ENCODE measurements at places on chromosomes 12 and 14.

- no peak for DNase-seq
Measured at GRCh38 chr14:49897965-49898364, 5.1 kb downstream of the ARF6 start.

- DNase-seq: no peak
Measured at GRCh38 chr14:86237733-86238132, 707.8 kb downstream of the FLRT2 start.

- DNase-seq: no peak
Measured at GRCh38 chr14:36848213-36848612, 186.6 kb downstream of the PAX9 start.

- DNase-seq: no peak
Measured at GRCh38 chr12:92341065-92341668, 195.5 kb upstream of the BTG1 start.

- DNase-seq: no peak
Measured at GRCh38 chr12:109121346-109121880, 5.0 kb downstream of the ACACB start.

DNA sequence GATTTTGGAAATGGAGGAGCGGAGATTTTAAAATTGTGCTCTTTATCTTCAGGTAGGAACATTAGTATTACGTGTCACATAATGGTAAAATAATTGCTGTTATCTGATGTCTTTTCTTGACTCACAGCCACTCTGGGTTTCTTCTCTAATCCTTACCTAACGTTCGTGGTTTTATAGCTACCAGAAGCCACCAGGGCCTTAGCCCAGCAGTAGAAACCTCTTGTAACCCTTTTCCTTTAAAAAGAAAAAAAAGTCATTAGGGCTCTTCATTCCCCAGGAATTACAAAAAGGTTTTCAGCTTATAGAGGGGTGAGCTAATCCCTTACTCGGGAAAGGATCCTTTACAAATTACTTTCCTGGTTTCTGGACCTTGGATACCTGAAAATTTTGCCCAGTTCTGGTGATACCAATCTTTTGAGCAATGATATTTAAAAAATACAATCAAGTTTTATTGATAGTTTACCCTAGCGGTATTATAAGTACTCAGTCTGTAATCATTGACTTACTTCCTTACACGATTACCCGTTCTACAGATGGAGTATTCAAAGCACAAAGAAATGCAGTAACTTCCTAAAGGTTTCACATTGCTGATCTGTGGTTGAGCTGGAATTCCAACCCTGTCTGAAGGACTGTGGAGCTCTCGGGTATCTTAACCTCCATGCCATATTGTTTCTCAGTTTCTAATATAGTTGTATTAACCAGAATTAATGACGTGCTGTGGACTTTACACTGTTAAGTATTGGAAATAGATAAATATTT, 1.6 kb downstream of the GABARAPL1 start:
- no peak for DNase-seq

GRCh38 chr12:127238107-127238506, 1028.9 kb upstream of the TMEM132C start:
- DNase-seq: no peak

GRCh38 chr12:80565271-80565670, 121.2 kb downstream of the PTPRQ start:
- DNase-seq: no peak

- DNase-seq: no peak
Measured at GRCh38 chr14:57299511-57299910, 30.7 kb downstream of the AP5M1 start.

DNA sequence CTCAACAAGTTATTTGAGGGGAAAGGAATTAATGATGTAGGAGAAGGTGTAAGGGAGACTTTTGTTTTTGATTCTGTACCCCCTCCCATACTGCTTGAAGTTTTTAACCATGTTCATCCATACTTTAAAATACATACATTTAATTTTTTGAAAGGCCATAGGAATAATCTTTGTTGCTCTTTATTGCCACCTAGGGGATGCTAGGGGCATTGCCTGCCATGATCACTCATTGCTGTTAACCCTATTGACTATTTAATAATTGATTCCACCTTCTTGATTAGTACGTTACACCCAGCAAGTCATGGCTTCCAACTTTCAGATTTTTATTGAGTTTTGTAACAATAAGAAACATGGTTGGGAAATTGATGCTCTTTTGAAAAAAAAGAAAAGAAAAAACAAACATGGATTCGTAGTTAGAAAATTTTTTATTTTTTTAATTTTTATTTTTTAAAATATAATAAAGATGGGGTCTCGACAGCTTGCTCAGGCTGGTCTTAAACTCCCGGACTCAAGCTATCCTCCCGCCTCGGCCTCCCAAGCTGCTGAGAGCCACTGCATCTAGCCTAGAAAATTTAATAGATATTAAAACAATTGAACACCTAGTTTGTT, 8.5 kb upstream of the PRKAB1 start:
- no peak for DNase-seq

- no peak for DNase-seq
Measured at GRCh38 chr12:79347866-79348265, 342.9 kb downstream of the PAWR start.

GRCh38 chr14:56199982-56200577, 81.9 kb downstream of the PELI2 start:
- DNase-seq: no peak

GRCh38 chr12:101298426-101298825, 18.5 kb downstream of the UTP20 start:
- no peak for DNase-seq

DNA sequence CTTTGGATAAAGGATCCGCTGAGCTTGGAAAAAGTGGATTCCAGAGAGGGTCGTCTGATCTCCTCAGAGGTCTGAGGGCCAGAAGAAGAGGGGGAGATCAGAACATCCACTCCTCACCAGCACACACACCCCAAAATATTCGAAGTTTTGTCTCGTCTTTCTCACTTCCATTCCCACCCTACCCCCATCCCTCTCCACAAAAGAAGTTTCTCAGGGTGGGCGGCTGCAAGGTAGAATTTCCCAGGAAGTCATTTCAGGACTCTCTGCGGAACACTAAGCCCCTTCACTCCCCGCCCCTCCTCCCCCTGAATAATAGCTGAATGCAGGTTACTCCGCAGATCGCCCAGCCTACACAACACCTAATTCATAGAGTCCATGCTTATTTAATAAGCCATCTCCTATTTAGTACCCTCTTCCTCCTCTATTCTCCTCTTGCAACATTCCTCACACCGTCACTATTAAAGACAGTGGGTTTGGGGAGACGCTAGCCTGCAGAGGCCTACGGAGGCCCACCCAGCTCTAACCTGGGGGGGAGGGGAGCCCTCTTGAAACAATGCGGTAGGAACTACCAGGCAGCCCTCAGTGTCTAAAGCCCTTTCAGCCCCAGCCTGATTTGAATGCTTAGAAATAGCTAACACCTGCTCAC, 649 bp upstream of the SALL2 start:
- no peak for DNase-seq

- no peak for DNase-seq
Measured at GRCh38 chr14:58673722-58674121, 36.0 kb downstream of the DACT1 start.

All from vagina (tissue), 2 donors.